ENCODE measurements at places on chromosomes 5 and 9.

- no peak for DNase-seq
Observed at GRCh38 chr9:131774636-131775035, 34.8 kb upstream of the RAPGEF1 start.

- no peak for DNase-seq
Observed at GRCh38 chr5:91797576-91797975, 414.5 kb upstream of the ARRDC3 start.

GRCh38 chr5:172999372-172999973 is 15.9 kb downstream of the ATP6V0E1 start:
- DNase-seq = no peak

- no peak for DNase-seq
Observed at GRCh38 chr5:68698025-68698940, 395.5 kb upstream of the SLC30A5 start.

- DNase-seq = no peak
Observed at GRCh38 chr9:120474591-120475243, 105.2 kb downstream of the CDK5RAP2 start.

All from stimulated activated CD4-positive, alpha-beta T cell treated with anti-CD3 and anti-CD28 coated beads, Interleukin-4, amount 100 ng/mL, for 1 hour (primary cell).